ENCODE measurements at places on chromosomes 5 and 9.

DNA sequence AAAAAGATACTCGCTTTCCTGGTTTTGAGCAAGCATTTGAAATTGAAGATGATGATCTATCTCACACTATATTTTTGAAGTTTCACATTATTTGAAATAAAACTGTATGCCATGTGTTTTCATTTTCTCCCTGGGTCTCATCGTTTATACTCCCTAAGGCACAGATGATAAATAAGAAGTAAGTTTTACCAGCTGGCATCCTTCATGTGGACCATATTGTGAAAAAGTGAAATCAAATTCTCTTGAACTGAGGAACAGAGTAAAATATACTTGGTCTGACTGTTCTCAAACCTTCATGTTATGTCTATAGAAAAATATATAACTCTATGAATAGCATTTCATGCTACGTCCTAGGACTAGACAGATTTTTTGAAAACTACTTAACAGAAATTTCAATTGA is 1600.9 kb upstream of the C9orf72 start:
- DNase-seq, result no peak

- no peak for DNase-seq
Observed at GRCh38 chr9:83106263-83106662, 43.3 kb upstream of the RASEF start.

- DNase-seq, result no peak
Observed at GRCh38 chr9:92405818-92406217, 1.4 kb upstream of the OGN start.

DNA sequence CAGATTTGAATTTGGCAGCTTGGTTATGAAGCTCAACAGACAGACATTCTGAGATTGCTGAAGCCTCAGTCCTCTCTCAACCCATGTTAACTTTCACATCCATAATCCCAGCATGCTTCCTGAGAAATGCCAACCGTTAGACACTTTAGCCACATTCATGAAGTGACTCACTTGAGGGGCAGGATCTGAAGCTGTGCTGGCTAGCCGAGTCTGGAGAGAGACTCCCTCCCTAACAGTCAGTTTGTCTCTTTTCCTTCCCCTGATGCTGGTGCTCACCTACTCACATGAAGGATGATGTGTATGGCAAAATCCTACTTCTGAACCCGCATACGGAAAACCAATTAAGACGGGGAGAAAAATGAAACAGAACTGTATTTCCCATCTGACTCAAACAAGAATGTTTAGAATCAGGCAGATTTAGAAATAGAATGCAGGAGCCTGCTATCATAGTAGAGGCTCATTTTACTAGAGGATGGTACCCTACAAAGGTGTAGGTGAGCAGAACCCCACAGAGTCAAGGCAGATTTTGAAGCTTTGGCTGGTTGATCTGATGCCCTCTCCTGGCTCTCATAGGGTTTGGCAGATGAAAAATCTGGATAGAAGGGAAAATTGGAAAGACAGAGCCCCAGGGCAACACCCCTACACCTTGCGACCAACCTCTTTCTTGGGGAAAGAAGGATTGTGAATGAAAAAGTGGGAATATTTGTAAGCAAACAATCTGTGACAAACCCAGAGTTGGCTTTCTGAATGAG is 150.9 kb upstream of the LHFPL2 start:
- DNase-seq, result no peak

GRCh38 chr9:102362470-102363132 is 624.2 kb upstream of the GRIN3A start:
- no peak for DNase-seq

- no peak for DNase-seq
Observed at GRCh38 chr9:114366334-114367128, 21.3 kb downstream of the AKNA start.

- DNase-seq, result peak; percentile 21
Observed at GRCh38 chr9:33416996-33417395, 14.6 kb upstream of the AQP7 start.

DNA sequence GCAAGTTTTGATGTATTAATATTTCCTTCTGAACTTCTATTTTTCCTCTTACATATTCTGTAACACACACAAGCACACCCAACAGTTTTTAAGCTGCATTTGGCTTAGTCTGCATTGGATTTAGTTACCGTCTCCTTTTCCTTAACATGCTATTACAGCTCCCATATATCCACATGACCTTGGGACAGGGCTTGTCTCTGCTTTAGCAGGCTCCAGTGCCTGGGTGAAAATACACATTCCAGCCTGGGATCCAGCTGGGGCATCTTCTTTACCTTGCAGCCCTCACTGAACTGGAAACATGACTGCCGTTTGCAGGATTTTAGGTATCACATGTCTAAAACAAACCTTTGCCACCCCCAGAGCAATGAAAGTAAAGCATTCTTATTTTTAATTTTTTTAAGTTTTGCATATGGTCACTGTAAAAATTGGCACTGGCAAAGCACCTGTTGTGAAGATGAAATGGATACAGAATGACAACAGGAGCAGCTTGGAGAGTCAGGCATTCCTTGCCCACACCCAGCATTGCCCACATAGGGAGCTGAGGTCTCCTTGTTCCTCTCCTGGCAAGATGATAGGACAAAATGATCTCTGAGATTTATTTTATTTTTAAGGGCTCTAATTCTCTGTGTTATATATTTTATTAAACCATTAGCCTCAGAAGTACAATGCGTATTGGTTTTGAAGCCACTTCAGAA is 4.0 kb downstream of the GADD45G start:
- no peak for DNase-seq

DNA sequence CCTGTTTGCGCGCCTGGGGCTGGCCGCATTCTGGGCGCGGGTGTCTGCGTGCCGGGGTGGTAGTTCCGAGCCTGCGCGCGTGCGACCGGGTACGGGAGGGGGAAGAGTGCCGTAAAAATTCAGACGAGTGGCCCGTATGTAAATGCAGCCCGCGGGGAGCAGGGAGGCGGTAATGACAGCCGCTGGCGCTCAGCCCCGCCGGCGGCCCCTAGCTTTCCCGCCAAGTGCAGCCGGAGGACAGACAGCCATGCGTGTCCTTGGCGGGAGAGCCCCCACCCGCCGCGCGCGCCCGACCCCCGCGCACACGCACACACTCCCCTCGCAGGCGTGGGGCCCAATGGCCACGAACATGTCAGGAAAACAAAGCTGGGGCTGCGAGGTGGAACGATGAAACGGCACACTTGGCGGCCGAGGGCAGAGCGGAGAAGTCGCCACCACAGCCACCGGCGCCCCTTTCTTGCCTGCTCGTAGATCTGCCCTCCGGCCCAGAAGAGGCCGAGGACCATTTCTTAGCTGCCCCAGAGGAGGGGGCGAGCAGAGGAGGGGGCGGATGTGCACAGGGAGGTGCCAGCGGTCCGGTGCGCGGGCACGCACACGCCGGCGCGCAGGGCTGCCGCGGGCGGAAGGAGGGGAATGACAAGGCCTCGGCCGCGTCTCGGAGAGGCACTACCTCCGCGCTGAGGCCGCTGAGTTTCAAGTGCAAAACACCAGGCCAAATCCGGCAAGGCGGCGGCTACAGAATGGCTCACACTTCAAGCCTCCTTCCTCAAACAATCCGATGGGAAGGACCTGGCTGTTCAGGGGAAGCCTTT is 208.4 kb downstream of the MEF2C start:
- no peak for DNase-seq

DNA sequence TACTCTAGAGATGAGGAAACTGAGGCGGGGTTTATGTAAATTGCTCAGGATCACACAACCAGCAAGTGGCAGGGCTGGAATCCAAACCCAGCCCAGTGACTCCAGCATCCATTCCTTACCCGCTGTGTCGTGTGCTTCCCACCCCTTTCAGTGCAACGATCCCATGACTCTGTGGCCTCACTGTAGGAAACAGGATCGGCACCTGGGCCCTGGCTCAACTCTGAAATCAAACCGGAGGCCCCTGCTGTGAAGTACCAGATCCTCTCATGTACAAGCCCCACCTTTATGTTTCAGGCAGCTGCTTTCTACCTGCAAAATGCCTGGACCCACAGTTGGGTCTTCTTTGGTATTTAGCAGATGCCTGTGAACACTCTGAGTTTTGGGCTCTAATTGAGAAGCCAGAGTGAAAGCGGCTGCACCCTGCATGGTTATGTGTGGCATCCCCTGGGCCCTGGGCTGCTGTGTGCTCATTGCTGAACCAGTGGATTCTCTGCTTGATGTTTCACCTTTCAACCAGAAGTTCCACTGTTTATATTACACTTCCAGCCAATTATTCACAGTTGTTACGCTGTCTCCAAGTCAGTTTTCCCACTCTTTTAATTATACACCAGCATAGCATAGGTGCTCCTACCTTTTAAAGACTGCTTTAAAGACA is 36.7 kb downstream of the ABLIM3 start:
- DNase-seq, result no peak

DNA sequence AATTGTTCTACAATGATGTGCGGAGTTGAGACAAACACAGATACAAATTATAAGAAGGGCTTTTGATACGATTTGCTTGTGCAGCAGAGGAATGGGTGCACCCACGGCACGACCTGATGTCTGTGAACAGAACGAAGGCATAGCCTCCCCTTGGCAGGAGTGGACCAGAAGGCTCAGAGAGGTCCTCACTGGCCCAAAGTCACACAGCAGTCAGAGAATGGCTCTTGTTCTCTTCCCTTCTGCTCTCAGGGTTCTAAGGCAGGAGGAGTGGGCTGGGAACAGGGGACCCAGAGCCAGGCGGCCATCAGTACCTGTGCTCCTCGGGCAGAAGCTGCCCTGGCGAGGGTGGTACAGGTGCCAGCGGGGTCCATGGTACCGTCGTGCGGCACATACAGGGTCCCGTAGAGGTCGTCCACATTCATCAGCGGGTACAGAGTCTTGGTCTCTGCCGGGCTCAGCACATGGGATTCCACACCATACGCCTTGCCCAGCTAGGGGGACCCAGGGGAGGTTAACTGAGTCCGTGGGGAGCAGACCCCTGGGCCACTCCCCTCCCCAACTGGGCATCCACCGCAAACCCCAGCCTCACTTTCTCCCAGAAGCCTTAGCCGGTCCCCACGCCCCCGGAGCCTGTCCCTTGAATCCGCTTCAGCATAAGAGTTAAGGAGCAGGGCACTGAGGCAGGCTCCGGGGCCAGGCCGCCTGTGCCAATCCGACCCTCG is 7.0 kb downstream of the SARDH start:
- no peak for DNase-seq

DNA sequence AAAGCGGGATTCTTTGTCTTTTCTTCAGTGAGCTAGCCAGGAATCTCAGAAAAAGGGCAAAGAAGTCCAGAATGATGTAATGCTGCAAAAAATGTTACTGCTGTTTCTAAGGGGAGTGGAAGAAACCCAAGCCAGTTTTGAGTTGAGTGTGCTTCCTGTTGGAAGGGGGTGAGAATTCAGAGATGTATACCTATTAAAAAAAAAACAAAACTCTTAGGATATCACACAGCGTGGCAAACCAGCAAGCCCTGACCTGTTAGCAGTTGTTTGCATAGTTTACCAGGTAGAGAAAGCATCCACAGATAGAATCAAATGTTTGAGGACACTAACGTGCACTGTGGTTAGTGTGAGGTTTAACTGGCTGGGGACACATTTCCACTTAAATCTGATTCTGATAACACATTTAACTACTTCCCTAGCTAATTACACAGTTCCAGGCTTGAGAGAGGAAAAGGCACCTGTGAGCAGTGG is 11.4 kb downstream of the BASP1 start:
- no peak for DNase-seq

GRCh38 chr5:138596105-138596881 is 21.1 kb upstream of the HSPA9 start:
- no peak for DNase-seq

GRCh38 chr9:127983847-127984289 is 3.1 kb upstream of the EEIG1 start:
- DNase-seq, result no peak

DNA sequence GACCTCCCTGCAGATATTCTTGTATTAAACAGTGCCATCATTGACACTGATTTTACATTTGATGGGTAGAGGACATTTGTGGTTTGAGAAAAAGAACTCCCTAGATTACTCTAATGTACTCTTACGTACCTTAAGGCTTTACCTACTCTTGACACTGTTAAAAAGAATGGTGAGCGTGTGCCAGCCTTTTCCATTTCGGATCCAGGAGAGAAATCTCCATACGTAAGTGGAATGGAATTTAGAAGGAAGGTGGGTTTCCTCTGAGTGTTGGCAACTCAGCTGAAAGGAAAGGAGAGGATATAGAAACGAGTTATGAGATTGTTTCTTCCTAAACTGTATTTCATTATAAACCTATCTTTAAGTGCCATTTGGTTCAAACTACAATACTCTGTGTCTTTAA is 40.9 kb downstream of the TNPO1 start:
- DNase-seq, result no peak

DNA sequence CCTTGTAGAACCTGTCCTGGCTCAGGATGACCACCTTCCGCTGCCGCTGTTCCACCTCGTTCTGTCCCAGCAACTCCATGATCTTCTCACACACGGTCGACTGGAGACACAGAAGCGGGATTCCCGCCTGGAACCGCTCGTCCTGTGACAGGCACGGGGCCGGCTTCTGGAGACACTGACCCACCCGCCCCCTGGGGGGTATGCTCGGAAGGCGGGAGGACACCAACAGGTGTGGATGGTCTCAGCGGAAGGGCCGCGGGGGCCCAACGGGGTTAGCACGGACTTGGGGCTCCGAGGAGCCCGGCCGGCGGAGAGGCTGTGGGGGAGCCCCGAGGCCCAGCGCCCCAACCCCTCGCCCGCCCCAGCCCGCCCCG is 530 bp downstream of the UCK1 start:
- no peak for DNase-seq

DNA sequence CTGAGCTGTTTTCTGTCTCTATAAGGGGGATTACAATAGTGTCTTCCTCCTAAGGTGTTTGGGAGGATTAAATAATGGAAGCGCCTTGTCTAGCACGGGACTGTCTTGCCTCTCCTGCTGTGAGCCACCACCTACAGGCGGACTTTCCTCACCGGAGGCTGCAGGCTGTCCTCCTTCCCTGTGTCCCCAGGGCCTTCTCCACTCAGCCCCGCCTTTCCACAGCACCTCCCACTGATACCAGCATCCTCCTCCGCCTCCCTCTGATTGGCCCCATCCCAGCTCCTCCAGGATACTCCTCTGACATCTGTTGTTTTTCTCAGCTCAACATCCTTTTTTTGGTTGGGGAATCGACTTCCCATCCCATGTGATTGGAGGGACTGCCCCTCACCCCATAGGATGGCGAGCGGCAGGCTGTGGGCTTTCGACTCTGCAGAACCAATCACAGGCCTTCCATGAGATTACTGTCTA is 851 bp upstream of the ZDHHC12 start:
- DNase-seq, result peak; percentile 27

DNA sequence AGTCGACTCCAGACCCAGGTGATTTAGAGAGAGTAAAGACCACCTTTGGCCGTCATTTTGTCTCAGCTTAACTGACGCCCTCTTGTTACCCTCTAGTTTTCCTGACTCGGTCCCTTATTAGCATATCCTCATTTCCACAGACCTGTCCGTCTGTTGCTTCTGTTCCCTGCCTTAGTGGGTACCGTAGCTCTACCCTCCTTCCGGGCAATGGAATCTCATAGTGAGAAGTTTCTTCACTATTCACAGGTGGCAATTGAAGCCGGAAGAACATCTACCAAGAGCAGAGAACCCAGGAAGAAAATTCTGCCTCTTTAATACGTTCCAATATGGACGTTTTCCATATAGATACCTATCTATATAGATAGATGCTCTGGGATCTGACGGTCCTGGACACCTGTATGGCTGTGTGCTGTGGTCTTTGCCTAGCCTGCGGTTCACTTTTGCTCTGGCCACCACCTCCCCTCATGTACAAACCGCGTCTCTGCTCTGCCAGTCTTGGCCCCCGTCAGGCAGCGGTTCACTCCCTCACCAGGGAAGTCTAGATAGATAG is 652 bp upstream of the TMEM161B start:
- peak; percentile 11 for DNase-seq
